ENCODE measurements at places on chromosomes 5 and 9.

GRCh38 chr9:128456613-128457061 lies 831 bp downstream of the ODF2 start:
- peak; percentile 57 for DNase-seq

- no peak for DNase-seq
Measured at GRCh38 chr5:72246954-72247442, 73.0 kb downstream of the MRPS27 start.

DNA sequence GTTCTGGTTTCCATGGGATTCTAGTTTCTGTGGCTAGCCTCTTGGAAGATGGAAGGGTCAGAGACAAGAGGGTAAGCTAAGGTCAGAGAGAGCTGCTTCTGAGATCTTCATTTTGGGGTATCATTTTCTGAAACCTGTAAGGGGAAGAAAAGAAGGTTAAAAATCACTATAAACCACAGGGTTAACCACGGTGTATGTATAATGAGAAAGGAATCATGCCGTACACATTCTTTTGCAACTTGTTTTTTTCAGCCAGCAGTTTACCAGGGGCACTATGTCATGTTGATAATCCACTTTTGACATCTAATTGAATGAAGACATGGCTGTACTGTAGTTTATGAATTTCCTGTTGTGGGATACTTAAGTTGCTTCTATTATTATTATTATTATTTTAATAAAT lies 164.4 kb downstream of the FOCAD start:
- no peak for DNase-seq

DNA sequence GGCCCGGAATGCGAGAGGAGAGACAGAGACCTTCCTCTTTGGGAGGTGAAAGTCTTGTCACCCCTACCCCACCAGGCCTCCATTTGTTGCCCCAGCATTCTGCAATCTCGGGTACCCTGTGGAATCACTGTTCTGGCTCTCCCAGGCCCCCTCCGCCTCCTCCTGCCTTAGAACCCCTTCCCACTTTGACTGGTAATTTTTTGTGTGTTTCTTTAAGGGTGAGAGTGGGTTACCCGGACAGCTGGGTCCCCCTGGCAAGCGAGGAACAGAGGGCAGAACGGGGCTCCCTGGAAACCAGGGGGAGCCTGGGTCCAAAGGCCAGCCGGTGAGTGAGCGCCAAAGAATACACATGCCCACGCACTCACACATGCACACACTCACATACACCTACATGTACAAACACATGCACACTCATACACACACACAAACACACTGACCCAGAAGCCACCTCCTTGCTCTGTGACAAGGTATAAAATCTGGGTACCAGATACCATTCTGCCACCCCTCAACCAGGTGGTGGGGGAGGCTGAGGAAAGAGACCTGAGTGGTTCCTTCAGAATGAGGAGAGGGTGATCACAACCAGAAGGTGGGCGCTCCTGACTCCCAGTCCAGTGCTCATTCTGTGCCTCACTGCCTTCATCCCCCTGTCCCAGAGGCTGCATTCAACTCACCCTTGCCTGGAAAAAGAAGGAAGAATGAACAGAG lies 30.9 kb upstream of the ORM1 start:
- peak; percentile 5 for DNase-seq

GRCh38 chr5:124438026-124438902 lies 308.2 kb downstream of the ZNF608 start:
- no peak for DNase-seq

- no peak for DNase-seq
Measured at GRCh38 chr9:98750364-98751060, 41.8 kb upstream of the GABBR2 start.

DNA sequence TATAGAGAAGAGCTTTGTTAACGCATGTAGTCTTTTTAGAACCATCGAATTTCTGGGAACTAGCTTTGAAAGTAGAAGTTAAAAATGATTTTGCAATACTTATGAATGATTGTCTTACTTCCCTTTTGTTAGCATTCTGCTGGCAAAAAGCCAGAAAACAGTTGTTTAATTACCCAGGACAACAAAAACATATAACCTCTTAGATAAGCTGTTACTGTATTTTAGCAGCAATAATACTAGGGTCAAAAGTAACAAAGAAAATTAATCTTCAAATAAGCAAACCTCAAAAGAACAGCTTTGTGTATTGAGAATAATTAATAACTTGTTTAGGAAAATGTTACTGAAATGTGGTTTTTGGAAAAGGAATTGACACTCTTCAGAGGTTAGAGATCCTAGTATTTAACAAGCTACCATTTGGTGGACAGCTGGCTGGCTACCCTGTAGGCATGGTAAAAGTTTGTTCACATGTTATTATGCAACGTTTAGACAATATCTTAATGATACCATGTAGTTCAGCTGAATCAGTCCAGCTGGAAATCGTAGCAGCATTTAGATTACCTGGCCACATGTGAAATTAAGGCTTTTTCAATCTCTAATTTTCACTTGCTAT lies 3.8 kb downstream of the FGF10 start:
- DNase-seq, result no peak

GRCh38 chr9:121929893-121930875 lies 162.9 kb downstream of the TTLL11 start:
- DNase-seq, result no peak

- DNase-seq, result no peak
Measured at GRCh38 chr5:157689942-157690689, 18.8 kb downstream of the C5orf52 start.

DNA sequence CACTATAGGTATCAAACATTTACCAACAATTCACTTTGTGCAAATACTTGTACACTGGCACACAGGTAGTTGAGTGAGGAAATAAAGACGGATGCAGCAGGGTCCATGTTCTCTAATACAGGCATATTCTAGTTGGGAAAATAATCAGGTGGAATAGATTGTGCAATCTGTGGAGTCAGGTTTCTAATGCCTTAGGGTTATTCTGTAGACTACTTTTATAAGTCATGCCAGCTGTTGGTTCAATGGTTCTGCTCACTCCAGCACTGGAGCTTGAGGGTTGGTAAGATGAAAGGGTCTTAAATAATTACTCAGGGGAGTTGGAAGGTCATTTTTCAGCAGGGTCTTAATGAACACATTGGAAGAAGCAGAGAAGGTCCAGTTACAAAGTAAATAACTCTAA lies 690.3 kb upstream of the DMAC1 start:
- DNase-seq, result no peak

DNA sequence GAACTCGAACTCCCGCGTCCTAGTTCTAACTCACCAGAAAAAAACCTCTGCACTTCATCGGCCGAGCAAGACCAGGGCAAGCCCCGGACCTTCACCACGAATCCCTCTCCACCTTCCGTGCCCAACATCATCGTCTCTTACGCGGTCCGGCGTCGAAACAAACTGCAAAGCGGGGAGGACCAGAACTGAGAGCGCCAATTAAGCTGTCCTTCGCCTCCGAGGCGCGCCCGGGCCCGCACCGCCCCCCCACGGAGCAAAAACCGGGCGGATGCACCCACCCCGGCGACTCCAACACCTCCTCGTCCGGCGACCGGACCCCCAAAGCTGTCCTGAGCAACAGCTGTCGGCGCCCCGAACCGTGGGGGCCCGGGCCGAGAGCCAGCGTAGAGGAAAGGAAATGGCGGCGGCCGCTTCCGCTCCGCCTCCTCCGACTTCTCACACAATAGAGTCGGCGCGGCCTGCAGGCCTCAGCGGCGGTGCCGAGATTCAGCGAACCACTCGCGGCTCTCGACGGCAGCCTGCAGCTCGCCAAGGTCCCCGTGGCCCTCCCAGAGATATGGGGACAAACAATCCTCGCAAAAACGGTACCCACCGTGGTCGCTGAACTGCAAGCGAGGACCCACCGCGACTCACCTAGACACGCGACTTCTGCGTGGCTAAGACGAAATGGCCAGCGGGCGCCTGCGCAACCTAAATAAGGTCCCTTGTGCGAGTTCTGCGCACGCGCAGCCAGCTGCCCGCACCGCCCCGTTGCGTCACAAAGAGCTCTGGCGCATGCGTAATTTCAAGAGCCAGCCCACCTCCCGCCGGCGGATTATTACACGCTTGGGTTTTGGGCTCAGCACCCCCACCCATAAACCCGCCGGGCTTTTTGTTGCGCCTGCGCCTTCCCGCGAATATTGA lies at the start of gene HNRNPH1:
HNRNPH1 (minus strand) TSS at position 669 of the 903 bp plus-strand sequence; CDS start at position 131, 538 bp downstream.
- DNase-seq, result peak; percentile 99

- no peak for DNase-seq
Measured at GRCh38 chr5:120684749-120685415, 220.8 kb downstream of the PRR16 start.

DNA sequence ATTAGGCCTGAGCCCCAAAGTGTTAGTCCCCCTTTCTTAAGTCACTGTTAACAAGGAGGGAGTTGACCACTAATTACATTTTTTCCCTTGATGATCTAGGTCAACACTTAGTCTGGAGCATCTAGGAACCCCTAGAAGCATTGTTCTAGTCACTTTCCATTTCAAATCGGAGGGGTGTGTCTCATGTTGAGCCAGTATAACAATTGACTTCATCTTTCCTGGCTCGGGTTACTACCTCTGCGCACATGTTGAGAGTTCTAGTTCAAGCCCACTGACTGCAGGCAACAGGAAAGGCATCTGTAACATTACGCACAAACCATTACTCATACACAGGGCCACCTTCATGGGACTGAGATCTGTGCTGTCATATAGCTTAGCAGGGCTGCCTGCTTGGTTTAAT lies 164.9 kb downstream of the NTRK2 start:
- no peak for DNase-seq

DNA sequence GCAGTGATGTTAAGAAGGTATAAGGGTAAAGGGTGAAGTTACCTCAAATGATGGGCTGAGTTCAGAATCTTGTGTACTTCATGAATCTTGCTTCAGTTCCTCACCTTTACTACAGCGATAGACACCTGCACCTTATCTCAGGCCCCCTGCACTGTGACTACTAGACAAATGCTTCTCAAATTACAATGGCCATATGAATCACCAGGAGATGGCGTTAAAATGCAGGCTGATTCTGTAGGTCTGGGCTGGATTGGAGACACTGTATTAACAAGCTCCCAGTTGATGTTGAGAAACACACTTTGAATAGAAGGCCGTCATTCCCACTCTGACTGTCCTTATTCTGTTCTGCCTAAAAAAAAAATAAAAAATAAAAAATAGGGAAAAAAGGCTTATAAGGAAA lies 29.8 kb downstream of the TARS1 start:
- DNase-seq, result no peak

DNA sequence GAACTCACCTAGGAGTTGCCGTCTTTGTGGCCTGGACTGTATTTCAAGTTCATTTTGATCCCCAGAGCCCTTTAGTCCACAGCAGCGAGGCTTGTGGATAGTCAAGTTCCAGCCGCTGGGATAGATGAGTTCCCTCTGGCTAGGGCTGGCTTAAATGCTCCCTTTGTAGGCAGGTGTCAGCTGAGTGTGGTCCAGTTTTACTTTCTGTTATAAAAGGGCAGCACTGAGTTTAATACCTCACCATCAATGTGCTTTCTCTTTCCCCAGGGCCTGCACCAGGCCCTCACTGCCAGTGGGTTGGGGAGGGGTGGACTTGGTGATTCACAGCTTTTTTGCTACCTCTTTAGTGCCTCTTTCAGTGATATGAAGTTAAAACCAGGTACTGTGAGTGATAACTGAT lies 188.2 kb downstream of the SLCO4C1 start:
- DNase-seq, result no peak

- no peak for DNase-seq
Measured at GRCh38 chr5:154479944-154480750, 2.1 kb upstream of the HAND1 start.

DNA sequence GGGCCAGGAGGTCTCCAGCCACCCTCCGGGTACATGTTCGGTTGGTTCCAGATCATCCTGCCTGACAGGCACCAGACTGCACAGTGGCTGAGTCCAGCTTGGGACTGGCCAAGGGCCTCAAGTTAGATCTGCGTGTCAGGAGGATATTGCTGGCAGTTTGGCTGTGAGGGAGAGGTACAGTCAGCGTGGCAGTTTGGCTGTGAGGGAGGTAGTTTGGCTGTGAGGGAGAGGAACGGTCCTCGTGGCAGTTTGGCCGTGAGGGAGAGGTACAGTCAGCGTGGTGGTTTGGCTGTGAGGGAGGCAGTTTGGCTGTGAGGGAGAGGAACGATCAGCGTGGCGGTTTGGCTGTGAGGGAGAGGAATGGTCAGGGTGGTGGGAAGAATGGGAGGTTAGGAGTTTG lies 39.0 kb downstream of the CACNA1B start:
- no peak for DNase-seq

GRCh38 chr9:136656795-136657611 lies 5.7 kb upstream of the EGFL7 start:
- no peak for DNase-seq

GRCh38 chr5:74767579-74767913 lies 497 bp downstream of the NSA2 start:
- no peak for DNase-seq

DNA sequence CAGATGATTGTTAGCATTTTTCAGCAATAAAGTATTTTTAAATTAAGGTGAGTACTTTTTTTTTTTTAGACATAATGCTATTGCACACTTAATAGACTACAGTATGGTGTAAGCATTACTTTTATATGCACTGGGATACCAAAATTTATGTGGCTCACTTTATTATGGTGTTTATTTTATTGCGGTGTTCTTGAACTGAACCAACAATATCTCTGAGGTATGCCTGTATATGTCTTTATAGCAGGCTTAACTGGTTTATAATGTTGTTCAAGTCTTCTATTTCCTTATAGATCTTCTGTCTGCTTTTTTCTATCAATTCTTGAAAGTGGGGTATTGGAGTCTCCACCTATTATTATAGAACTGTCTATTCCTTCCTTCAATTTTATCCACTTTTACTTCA lies 18.0 kb downstream of the ZBTB43 start:
- no peak for DNase-seq

DNA sequence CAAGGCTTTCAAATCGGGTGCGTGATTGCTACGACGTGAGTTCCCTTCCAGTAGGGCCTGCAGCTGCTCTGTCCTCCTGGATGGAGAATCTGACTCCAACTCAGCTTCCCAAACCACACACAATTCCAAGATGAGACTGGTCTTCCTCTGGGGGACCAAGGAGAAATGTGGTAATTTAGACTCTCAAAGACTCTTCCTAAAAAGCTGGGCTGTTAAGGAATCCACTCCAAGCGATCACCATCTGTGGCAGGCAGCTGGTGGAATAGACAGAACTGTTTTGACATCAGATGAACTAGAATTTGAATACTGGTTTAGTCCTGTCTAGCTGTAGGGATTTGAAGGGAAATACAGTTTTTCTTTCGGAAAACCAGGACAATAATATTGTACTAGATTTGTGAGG lies 130.7 kb upstream of the KLF4 start:
- no peak for DNase-seq

Measured in uterus (tissue), 4 donors.